NCI-H2081 (cell line): ENCODE measurements at places on chromosomes 11 and 22.

DNA sequence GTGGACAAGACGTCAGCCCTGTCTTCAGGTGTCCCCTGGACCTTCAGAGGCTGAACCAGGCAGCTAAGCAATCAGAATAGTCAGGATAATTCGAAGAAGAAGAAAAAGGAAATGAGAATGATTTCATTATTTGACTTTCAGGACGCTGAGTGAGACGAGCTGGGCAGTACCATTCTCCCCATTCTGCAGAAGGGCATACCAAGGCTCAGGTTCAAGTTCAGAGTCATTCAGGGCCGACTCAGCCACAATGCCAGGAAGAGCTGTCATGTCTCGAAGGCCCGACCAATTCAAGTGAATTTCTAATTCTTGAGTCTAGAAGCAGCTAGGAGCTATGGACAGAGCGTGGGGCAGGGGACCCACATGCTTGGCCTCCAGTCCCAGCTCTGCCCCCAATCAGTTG is 33.8 kb upstream of the CD82 start:
- DNase-seq = no peak

DNA sequence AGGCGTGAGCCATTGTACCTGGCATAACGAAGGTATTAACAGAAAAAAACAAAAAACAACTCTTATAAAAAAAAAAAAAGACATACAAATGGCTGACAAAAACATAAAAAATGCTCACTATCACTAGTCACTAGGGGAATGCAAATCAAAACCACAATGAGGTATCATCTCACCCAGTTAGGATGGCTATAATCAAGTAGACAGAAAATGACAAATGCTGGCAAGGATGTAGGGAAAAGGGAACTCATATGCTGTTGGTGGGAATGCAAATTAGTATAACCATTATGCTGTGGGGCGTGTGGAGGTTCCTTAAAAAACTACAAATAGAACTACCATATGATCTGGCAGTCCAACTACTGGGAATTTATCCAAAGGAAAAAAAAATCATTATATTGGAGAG is 17.0 kb downstream of the THY1 start:
- no peak for DNase-seq

GRCh38 chr22:41933411-41934177 is 7.0 kb upstream of the TNFRSF13C start:
- no peak for DNase-seq

DNA sequence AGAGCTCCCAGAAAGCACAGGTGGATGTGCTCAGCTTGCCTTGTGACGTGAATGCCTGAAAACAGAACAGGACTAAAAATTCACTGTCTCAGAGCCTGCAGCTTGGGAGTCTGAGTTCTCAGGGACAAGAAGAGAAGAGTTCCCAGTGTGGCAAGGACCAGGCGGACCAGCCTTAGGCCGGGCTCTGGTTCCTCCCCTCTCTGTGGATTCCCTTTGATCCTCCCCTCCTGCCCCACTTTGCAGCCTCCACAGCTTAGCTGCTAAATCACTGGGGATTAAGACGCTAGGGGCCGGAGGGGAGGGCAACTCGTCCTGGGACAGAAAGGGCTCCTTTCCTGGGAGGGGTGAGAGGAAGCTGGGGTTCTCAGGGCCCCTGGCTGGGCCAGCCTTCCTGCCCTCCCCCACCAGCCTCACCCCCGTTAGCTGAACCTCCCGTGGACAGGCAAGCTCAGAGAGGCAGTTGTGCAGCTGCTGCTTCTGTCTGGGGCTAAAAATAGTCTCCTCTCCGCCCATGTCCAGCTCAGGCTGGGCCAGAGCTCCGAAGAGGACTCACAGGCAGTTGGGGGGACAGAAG is 29.9 kb upstream of the JAM3 start:
- DNase-seq = no peak

GRCh38 chr11:6610591-6610990 is 1.4 kb downstream of the TAF10 start:
- DNase-seq = no peak

DNA sequence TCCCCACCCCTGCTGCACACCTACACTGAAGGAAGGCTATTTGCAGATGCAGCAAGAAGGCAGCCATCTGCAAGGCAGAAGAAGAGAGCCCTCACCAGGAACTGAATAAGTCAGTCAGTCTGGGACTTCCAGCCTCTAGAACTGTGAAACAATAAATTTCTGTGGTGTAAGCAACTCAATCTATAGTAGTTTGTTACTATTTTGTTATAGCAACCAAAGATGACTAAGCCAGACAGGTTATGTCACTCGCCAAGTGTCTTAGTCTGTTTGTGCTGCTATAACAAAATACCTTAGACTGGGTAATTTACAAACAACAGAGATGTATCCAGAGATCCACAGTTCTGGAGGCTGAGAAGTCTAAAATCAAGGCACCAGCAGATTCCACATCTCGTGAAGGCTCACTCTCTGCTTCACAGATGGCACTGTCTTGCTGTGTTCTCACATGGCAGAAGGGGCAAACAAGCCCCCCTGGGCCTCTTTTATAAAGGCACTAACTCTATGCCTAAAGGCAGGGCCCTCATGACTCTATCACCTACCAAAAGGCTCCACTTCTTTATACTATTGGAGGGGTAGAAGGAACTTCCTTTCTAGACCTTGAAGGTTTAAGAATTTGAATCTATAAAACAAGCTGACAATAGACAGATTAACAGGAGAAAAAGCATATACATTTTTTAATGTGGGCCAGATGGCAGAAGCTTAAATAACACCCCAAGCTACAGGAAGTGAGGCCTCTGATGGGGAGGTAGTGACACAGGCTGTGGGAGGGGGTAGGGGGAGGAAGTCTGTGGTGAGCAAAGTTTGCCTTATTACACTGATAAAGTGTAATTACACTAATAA is 12.3 kb downstream of the APOL6 start:
- peak; percentile 18 for DNase-seq

DNA sequence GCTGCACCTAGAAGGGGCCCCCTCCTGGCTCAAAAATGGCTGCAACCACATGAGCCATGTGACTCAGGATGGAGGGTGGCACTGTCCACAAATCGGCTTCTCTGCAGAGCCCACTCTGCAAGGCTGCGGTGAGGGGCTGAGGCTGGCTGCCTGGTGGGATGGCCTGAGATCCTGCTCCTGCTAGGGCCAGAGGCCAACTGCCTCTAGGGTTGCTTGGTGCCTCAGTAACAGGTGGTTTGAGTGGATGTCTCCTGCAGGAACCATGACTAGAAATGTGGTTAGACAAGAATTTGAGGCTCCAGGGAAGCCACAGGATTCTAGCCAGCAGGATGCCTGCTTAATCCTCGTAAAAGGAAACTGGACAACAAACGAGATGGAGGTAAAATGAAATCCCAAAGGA is 17.1 kb downstream of the PATZ1 start:
- no peak for DNase-seq

DNA sequence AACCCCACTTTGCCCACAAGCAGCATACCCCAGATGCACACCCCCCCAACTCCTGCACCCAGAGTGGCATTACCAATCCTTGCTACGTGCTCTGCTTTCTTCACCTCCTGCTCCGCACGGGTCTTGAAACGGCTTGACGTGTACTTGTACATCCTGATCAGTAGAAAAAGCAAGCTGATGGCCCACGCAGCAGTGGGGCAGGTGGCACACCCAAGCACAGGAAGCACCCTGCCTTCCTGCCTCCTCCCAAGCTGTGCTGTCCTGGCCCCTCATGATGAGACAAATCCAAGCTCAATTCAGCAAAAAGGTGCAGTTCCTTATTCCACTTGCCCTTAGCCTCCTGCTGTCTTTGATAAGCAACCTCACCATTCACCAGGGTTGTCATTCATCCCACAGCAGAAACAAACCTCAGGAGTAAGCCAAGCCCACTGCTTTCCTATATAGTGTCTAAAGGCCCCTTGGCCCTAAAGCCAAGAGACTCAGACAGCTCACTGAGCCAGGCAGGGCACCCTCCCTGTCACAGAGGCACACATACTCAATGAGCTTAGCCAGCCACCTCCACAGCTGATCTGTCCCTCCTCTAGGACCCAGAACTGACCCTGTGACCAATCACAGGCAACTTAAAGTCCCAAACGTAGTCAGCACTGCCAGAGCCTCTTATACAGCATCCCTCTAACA is 27.8 kb downstream of the MORC2 start:
- no peak for DNase-seq

DNA sequence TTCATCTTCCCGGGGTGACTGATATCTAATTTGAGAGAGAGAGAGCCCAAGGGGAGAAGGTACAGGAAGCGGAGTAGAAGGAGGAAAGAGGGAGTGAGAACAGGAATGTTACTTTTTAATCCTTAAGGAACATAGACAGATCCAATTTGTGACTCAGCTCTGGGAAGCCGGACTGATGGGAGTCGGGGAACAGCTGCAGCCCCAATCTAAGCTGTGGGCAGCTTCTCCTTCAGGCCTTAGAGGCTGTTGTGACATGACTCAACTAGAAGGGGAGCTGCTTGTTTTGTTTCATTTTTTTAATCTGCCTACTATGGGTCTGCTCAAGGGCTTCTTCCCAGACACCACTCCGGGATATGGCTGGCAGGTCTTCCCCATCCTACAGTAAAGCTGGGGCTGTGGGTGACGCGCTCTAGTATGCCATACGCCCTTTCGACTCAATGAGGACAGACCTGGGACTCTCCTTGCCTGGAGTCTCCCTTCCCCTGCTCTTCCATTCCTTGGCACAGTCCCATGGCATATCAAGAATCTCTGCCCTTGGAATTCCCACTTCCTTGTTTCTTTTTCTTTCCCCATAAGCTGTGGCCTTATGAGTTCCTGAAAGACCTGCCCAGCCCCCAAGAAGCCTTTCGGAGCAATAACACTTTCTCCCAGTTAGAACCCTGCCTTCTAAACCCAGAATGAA is 103.3 kb upstream of the AKIP1 start:
- DNase-seq = no peak

GRCh38 chr11:62054484-62055121 is 69.2 kb upstream of the INCENP start:
- DNase-seq = peak; percentile 30

DNA sequence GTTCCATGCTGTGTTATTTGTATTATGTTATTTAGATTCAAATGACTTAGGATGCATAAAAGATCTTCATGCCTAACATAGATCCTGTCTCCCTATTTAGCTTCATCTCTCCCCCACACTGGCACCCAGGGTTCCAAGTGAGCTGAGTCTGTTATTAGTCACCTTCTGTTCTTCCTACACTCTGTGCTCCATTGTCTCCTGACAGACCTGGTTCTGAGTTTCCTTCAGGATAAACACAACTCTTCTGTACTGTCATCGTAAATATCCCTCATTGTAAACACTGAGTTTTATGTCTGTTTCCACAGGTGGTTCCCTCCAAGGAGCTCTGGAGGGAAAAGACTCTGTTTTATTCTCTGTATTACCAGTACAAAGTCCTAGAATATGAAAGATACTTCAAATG is 8.7 kb downstream of the MMP26 start:
- no peak for DNase-seq

GRCh38 chr11:133238027-133238426 is 294.3 kb downstream of the OPCML start:
- no peak for DNase-seq

GRCh38 chr11:12842933-12843636 is 166.0 kb upstream of the RASSF10 start:
- peak; percentile 83 for DNase-seq

DNA sequence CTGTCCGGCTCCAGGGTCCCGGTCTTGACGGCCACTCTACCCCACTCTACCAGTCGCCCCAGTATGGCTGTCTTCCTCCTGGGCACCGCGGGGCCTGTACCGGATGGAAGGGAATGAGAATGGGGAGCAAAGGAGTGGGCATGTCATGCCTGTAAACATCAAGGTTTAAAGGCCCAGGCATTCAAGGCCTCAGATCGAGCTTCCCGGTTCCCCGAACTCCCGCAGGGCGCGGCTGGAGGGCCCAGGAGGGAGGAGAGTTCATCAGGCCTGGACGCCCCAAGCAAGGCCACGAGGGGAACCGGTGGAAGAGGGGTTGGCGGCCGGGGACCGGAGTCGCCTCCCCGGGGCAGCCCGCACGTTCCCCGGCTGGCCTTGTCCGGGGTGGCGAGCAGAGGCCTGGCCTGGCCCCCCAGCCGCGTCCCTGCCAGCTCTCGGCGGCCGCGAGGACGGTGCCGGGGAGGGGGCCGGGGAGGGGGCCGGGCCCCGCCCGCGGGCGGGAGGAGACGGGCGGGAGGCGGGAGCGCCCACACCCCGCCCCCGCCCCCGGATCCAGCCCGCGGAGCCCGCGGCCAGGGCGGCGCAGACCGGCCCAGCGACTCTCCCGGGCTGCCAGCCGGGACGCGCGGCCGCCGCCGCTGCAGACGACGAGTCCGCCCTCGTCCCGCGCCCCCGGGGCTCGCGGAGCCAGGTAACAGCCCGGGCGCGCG is at the start of gene CDC42EP1:
TSS of gene CDC42EP1 (plus strand) at position 580 of the 707 bp plus-strand sequence. CDS start 5,870 bp downstream, outside the sequence.
- DNase-seq = no peak

DNA sequence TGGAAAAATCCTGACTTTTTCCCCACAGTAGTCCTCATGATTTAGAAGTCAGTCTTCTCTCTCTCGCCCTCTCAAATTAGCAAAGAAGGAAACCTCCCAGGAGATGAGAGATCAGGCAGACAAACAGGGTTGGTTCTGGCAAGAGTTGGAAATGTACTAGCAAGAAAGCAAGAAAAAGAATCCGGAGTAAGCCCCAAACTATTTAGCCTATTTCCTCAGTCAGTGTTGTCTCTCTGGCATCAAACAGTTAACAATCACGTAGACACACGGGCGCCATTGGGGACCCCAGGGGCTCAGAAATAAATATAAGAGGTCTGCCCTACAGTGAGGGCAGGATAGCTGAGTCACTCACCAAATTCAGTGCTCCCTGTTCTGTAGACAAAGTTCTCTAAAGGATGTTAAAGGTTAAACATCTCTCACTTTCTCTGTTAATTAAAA is 4.7 kb downstream of the C11orf52 start:
- DNase-seq = no peak

DNA sequence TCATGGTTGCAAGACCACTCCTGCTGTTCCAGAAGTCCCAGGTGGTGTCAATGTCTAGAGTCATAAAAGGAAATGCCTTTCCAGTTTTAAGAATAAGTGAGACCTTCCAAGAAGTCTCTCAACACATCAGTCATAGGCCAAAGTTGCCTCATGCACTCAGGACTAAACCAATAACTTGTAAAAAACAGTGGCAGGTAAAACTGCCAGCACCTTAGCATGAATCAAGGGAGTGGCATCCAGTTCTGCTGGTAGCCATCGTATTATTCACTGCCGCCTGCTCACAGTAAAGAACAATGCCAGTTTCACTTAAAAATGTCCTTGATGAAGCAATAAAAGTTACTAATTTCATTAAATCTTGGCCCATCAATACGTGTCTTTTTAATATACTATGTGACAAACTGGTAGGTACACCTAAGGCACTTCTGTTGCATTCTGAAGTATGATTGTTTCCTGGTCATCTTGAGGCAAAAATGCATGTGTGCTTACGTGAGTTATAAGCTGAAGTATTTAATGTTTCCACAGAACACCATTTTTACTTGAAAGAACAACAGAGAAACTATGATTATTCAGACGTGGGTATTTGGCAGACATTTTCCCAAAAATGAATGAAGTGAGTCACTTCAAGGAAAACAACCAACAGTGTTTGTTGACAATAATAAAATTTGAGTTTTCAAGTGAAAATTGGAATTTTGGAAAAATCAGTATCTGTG is 125.2 kb upstream of the SNX19 start:
- no peak for DNase-seq

- DNase-seq = peak; percentile 33
These were observed 547 bp downstream of the UVRAG start for GRCh38 chr11:75815345-75816168.

- DNase-seq = no peak
These were observed 70.3 kb upstream of the BDNF start for GRCh38 chr11:27770576-27770975.
